ENCODE measurements at places on chromosomes 12 and 14. TPM values are rescaled to one million over a fixed set of nuclear protein-coding genes. Genes with fewer than 3 reads are reported as not detected.

- H3K27ac ChIP-seq, result no peak overlapping the region
- H3K36me3 ChIP-seq, result no peaks in the 10 kb centered on the region
- no peak overlapping the region for H3K4me3 ChIP-seq
- DNase-seq, result no peak
These were observed 2.7 kb upstream of the TRAF3 start for GRCh38 chr14:102774391-102775153.

- no peak for DNase-seq
- H3K4me3 ChIP-seq, result no peak overlapping the region
- no peaks in the 10 kb centered on the region for H3K4me1 ChIP-seq
- H3K27me3 ChIP-seq, result no peaks in the 10 kb centered on the region
- no peak overlapping the region for H3K27ac ChIP-seq
- no peaks in the 10 kb centered on the region for H3K36me3 ChIP-seq
These were observed 104.7 kb upstream of the VASH1 start for GRCh38 chr14:76656592-76656991.

- H3K4me1 ChIP-seq, result peaks cover 75% of the 10 kb centered on the region
- H3K36me3 ChIP-seq, result no peaks in the 10 kb centered on the region
- peak overlapping the region; percentile 85 for H3K27ac ChIP-seq
- H3K27me3 ChIP-seq, result no peaks in the 10 kb centered on the region
- no peak for DNase-seq
These were observed 21.5 kb downstream of the PPTC7 start for GRCh38 chr12:110561471-110562201.

Gene GPD1
- total RNA-seq, result 162 TPM

Gene DPY19L2
- total RNA-seq, result 0.32 TPM

Gene OASL
- total RNA-seq, result 0.30 TPM

Data from psoas muscle (tissue), 8 donors.